ENCODE measurements at places on chromosomes 3 and 15.

GRCh38 chr15:90838139-90838538, 30.2 kb upstream of the FURIN start:
- no peak for DNase-seq

- DNase-seq: no peak
Measured at GRCh38 chr3:18840535-18841137, 307.7 kb upstream of the KCNH8 start.

GRCh38 chr3:71972031-71972430, 187.1 kb upstream of the PROK2 start:
- DNase-seq: no peak

DNA sequence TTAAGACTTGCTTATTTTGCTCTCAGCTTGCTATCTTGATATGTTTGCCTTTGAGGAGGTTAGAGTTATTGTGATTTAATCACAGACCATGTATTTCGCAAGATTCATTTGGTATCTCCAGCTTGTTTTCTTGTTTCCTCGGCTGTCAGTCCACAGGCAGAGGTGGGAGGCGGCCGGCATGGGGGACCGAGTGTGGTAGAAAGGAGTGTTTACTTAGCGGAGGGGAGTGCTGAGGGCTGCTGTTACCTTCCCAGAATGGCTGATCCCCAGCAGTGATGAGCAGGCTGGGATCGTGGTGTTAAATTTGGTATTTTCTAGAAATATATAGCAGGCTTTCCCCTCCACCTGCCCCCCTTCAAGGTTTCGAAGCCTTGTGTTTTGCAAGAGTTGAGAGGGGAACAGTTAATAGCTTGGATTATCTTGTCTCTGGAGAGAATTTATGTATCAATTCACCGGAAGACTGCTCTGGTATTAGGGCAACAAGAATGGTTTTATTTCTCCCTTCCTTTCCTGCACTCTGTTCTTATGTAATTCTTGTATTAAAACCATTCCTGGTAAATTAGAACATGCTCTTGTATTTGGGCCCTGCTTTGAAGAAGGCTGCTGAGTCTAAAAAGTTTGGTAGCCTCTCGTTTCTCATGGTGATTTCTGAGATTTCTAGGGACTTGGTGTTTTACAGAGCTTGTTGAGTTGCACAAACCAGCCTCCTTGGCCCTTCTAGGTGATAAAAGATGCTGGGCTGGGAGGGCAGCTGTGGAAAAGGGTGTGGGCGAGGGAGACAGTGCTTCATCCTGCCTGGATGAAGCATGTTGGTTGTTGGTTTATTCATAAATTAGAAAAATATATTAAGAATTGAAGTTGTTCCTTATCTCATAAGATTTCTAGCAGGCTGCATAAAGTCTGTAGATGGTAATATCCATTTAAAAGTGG, 151.4 kb downstream of the IGF1R start:
- no peak for DNase-seq

DNA sequence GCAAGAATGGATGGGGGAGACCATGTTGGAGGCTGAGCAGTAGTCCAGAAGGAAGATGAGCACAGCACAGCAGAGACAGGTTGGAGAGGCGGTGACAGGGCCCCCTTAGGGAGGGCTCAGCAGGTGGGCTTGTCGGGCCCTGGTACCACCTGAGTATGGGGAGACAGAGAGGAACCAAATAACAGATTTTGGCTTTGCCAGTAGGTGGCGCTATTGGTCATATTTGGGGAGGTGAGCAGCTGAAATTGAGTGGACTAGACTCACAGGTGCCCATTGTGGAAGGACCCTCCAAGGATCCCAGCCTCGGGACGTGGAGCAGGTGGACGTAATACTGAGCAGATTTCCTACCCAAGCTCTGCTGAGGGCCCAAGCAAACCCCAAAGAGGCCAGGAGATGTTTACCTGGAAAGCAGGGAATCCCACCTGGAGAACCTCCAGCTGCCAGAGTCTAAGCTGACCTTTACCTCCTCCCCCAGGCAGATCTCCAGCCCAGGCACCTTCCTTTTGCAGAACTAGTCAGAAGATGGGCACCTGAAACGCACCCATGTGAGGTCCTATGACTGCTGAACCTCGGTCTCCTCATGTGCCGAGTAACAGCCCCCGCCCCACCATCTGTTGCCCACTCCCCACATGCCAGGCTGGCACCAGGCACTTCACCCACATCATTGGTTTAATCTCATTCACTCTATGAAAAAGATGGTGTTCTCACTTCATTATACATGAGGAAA, 24.6 kb upstream of the CORO2B start:
- no peak for DNase-seq

DNA sequence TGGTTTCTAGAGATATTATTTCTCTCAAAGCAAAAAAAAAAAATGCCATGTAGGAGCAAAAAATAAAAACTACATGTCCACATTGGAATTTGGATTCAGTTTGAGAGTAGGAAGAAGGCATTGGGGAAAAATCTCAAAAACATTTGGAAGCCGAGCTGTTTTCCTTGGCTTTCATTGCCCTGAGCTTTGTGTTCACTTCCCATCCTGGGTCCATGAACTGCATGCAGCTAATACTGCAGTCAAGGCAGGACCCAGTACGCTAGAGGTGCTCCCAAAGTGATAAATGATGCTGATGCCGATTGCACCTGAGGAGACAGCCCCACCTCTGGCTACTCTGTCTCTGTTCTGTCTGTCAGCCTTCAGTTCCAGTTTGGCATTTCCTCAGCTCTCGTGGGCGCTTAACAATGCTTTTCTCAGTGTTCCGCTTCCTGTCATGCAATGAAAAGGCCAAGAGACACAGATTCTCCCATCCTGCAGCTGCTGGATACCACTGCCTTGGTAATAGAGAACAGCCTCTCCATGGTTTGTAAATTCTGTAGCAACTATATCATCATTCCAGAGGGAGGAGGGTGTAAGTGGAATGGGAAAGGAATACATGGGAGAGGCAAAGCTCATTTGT, 181.8 kb downstream of the RYR3 start:
- DNase-seq: no peak

DNA sequence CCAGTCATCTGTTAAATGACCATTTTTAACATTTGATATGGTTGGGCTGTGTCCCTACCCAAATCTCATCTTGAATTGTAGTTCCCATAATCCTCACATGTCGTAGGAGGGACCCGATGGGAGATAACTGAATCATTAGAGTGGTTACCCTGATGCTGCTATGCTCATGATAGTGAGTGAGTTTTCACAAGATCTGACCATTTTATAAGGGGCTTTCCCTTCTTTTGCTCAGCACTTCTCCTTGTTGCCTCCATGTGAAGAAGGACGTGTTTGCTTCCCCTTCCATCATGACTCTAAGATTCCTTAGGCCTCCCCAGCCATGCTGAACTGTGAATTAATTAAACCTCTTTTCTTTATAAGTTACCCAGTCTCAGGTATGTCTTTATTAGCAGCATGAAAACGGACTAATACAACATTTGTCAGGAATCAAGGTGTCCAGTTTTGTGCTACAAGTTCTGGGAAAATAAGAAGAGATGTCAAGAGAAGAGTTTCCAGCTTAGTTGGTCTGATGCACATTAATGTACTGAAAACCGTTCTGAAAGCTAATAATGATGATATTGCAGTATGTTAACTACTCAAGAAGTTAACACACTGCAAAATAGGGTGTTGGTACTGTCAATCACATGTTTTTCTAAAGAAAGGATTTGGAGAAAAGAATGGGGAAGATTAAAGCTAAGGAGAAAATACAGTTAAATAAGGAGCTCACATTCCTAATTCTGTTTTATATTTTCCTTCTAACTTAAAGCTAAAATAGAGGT, 67.9 kb downstream of the ATP8B4 start:
- no peak for DNase-seq

DNA sequence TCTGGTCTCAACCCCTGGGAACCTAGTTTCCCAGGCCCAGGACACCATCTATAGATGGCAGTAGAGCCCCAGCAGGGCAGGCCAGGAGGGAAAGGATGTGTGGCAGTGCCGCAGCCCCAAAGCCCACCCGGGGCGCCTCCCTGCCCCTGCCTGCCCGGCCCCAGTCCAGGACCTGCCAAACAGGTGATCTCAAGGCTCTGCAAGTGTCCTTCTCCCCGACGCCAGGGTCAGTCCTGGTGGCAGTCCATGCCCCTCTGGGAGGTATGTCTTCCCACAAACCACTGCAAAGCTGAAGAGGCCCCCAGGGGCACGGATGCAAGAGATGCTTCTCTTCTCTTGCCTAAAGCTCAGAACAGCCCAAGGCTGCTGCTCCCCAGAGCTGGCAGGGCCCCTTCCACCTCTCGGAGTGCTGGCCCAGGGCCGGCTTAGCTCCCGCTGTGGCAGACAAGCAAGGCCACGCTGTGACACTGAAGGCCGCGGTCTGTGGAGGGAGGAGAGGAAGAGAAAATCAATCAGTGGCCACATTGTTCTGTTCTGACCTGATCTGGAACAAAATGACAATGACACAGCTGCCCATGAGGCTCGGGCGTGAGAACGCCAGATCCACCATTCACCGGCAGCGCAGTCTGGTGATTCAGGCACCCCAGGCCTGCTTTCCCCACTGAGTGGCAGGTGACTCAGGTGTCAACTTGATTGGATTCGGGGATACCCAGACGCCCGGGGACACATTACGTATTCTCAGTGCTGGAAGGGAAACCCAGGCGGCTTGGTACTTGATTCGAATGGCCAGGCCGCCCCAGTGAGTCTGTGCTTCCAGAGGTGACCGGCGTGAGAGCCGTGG, 34.0 kb downstream of the KLHL25 start:
- DNase-seq: no peak

GRCh38 chr3:11060500-11061251, 68.1 kb downstream of the SLC6A1 start:
- peak; percentile 29 for DNase-seq

- DNase-seq: no peak
Measured at GRCh38 chr3:39528844-39529243, 61.4 kb downstream of the MOBP start.

DNA sequence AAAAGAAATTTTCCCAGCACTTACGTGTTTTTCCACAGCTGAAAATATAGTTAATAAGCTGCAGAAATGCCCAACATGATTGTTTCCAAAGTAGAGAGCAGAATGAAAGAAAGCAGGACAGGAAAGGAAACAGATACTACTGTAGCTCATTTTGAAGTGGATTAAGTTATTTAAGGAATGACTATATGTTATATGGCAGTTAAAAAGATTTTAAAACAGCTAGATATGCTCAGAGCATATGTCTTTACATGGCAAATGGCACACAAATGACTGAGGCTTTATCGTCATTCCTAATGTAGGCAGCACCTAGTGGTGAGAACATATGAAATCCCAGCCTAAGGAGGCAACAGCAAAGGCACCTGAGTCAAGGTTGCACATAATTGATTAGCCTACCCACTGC, 106.6 kb upstream of the SEMA6D start:
- DNase-seq: no peak

- no peak for DNase-seq
Measured at GRCh38 chr3:46713050-46713897, 4.4 kb downstream of the PRSS50 start.

DNA sequence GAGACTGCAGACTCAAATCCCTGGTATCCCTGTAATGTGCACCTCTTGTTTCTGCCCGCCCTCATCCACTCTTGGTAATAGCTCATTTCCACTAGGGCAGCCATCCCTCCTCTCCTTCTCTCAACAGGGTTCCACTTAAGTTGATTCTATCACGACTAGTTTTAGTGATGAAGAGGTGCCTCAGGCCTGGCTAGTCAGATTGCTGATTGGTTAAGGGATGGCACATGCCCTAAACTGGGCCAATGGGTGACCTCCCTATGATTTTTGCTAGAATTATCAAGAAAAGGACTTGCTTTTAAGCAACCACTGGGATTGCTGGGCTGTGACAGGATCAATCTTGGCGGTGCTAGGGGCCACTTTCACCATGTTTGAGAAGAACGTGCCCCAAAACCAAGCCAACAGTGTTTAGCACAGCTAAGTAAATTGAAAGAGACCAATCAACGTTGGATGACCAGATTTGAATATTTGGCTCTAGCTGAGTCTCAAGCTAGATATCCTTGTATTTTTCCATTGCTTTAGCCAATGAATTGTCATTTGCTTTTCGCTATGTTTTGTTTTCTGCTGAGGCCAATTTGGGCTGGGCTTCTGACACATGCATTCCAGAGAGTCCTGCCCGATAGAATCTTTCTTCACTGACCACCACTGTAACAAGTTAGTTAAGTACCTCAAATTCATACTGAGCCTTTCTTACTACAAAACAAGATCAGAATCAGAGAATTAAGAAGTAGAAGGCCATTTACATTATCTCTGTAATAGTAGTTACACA, 131.0 kb downstream of the PDZRN3 start:
- DNase-seq: no peak

GRCh38 chr15:68259883-68260282, 17.7 kb upstream of the FEM1B start:
- DNase-seq: no peak

DNA sequence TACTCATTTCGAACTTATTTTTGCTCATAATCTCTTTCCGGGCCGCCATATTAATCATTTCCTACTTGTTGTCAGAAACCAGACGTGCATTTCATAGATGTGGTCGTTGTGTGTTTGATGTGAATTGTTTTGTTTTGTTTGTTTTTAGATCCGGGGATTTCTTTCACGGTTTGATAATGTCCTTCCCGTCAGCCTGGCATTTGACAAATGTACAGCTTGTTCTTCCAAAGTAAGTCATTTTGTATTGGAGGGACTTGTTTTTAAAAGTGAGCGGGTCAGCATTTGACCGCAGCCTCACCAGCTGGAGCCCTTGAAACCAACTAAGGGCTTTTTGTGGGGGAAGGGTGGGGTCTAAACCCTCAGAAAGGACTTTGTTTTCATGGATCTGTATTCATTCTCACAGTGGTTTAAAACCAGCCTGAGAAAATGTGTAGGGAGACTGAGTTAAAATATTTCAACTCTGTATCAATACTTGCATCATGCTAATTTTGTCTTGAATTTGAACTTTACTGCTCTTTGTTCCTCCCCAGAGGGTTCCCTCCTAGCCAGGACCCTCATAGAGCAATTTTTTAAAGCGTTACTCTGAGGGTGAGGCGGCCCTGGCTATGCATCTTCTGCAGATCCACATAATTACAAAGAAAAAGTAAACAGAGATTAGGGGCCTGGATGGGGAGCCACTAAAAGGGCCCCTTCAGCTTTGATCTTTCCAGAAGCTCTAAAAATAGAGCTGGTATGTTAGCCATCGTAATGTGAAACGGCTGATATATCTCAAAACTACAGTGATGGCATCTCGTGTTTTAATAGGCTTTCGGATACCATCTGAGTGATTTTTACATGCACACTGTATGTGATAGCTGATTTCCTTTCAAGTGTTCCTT, 107.9 kb downstream of the ATG7 start:
- no peak for DNase-seq

DNA sequence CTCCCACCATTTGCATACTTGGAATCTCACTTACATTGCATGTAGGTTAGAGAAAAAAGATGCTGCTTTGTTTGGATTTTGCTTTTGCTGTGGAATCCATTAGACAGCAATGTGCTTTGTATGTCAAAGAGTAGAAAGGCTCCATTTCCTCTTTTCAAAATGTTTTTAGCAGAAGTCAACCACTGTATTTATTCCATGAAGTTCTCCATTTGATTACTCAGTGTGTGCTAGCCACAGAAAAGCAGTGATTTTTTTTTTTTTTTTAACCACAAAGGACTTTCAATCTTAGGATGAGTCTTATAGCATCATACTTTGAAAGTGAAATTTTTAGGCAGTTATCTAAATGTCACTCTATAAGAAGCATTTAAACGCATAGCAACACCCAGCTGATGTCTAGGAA, 285.0 kb upstream of the ADAMTS9 start:
- DNase-seq: no peak

Data from skeletal muscle cell (primary cell).